NCI-H146 (cell line): ENCODE measurements at places on chromosomes 2 and 18.

DNA sequence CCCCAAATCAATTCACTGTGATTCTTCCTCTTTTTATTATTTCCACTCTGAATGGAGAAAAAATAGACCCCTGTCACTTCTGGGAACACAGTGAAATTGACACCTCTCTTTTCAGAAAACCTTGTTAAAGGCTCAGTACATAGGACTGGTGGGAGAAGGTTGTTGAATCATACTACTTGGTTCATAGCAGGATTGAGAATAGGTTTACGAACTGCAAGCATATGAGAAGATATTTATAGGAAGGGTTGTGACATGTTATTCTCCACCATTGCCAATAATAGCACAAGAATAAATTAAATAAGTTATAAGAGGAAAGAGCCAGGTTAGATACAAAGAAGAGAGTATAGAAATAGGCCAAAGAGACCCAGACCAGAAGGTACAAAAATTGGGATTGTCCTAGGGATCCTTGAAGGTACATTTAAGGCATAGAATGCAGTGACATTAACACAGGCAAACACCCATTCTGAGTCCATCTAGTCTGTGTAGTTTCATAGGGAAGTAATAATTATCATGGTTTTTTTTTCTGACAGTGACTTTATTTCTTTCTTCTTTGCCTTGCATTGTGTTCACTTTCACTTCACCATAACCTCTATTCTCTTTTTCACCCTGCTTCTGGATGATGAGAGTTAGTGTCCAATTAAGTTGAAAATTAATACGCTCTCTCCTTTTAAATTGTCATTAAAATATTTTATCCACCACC is 21.8 kb upstream of the SERPINE2 start:
- DNase-seq: no peak

- no peak for DNase-seq
Observed at GRCh38 chr2:106201661-106202060, 7.6 kb upstream of the UXS1 start.

GRCh38 chr18:9404565-9405060 is 70.0 kb downstream of the TWSG1 start:
- DNase-seq: no peak

- DNase-seq: no peak
Observed at GRCh38 chr18:79682481-79682880, 2.9 kb downstream of the CTDP1 start.

- no peak for DNase-seq
Observed at GRCh38 chr2:159558479-159558878, 57.9 kb downstream of the BAZ2B start.

DNA sequence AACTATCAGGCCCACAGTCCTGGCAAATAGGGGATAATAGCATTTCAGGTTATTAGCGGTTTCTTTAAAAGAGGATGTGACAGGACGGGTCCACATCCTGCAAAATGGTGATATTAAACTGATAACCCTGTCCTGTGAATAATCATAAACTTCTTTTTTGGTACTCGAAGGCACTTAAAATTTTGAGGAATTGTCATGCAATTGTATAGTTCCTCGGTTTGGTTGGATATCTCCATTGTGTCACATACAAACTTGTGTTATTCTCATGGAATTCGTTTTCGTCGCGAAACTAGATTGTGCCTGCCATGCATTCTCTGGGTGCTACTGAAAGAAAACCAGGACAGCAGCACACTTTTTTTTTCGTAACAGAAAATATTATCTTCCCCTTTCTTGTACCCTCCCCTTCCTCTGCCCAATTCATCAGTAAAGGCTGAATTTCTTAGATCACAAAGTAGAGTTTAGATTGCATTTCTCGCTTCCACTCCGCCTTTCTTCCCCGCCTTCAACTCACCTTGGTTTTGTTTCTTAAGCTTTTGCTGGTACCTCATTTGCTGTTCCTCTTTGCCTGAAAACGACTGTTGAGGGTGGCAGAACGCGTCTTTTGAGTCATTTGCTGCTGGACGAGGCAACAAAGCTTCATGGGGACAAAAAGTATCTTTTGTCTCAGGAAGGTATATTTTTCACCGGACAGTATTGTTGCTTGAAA is 1.3 kb downstream of the CERS6 start:
- DNase-seq: no peak

GRCh38 chr2:154046493-154046892 is 174.8 kb downstream of the GALNT13 start:
- DNase-seq: no peak

GRCh38 chr2:132891498-132891897 is 221.5 kb upstream of the LYPD1 start:
- no peak for DNase-seq

- no peak for DNase-seq
Observed at GRCh38 chr18:79888016-79888415, 63.4 kb downstream of the SLC66A2 start.
